ENCODE measurements at places on chromosomes 2 and 18.

- no peak for DNase-seq
These were observed 120.3 kb upstream of the ACAA2 start for GRCh38 chr18:49933530-49934128.

DNA sequence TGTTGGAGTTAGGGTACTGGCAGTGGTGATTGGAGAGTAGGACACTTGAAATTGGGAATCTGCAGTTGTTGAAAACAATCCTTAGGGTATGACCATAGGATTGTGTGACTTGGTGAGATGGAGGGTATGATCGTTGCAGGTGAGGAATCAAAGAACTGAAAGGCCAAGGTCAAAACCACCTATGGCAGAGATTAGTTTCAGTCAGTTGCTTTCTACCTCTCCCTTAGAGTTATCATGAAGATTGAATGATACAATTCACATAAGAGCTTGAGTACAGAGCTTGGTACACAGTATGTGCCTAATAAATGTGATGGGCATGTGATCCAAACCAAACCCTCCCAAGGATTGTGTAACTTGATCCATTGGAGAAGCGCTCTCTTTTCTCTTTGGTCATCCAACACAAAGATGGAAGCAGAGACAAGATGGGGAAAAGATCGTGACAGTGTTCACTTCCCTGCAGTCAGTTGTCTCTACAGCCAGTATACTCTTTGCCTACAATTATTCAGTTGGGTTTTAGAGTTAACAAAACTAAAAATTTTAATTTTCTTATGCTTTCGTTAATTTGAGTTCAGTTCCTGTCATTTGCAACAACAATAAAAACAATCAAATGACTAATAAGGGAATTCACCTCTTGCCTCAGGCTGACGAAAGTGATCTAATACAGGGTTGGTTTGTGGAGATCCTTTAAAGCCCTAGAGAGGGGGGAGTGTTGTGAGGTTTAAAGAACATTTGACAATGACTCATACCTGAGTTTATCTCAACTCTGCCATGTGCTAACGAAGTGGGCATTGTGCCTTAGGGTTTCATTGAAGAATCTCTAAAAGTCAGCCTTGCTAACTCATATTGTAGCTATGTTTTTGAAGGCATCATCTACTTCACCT lies 14.8 kb upstream of the SMAD2 start:
- peak; percentile 64 for DNase-seq

DNA sequence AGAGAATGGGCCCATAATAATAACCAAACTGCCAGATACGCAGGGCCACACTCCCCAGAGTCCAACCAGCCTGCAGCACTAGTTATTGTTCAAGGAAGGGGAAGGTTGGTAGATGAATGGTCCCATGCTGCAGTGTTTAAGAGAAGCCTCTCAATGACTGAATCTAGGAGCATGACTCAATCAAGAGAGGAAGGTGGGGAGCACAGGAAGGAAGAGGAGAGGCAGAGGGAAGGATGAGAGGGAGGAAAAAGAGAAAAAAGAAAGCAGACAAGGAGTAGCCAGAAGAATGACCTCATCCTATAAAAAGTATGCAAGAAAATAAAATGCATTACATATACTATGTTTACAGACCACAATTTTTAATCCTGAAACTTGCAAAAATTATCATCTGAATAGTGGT lies 174.5 kb downstream of the TCF4 start:
- DNase-seq: no peak

- no peak for DNase-seq
These were observed 222.3 kb downstream of the HDAC4 start for GRCh38 chr2:239178484-239178883.

DNA sequence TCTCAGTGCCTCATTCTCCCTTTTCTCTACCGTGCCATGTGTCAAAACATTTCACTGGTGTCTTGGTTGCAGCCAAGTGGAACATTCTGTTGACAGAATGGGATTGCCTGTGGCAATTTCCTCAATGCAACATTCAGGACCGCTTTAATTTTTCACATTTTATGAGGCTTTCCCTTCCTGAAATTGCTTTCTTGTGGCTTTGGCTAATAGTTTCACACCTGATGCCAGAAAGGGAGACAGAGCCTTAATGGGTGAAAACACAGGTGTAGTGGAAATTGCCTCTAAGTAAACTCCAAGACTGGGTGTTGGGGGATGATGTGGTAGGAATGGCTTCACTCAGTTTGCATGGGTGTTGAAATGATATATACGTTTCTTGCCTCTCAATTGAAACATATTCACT lies 278.3 kb downstream of the TSN start:
- DNase-seq: no peak

DNA sequence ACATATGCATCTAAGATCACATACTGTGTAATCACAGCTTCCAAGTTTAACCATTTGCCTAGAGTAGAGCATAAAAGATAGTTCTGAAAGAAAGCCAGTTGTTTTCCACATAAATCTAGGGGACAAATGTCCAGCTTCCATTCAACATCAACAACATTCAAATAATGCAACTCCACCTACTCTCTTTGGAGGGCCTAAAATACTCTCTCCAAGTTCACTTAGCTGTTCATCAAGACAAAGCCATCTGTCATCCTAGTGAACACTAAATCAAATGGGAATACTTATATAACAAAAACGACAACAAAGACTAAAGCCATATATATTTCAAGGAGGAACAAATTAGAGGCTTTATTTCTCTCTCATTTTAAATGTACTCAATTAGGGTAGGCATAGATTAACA lies 221.5 kb upstream of the CDH2 start:
- DNase-seq: no peak

DNA sequence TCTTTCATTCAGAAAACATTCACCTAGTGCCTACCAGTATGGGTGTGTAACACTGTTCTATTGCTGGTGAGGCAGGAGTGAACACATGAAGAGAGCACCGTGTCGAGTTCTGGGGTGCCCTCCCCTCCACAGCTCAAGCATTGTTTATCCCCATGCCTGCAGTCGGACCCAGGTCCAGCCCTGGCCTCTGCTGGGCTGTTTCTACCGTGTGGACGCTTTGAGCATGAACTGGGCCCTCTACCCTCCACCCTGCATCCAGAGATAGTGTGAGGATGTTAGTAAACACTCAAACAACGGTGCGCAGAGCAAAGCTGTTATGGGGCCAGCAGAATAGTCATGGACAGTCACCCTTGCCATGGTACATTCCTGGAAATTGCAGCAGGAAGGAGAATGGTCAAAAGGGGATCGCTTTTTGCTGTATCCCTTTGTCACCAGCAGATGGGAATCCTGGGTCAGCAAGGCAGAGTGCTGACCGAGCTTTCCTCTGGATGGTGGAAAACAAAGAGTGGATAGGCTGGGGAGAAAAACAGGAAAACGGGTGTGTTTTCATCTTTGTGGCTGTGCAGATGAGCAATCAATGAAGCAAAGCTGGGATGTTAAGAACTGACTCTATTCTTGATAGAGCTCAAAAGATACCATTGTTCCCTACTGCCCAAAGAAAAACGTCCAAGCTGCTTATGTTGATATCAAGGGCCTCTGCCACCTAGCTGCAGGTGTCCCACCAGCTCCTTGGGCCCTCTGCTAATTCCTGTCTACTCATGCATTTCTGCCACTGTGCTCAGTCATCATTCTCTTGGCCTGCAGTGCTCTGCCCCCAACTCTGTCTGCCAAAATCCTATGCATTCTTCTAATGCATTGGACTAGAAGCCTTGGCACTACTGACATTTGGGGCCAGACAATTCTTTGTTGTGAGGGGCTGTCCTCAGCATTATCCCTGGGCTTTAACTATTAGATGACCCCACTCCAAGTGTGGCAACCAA lies 38.7 kb downstream of the REEP1 start:
- no peak for DNase-seq

DNA sequence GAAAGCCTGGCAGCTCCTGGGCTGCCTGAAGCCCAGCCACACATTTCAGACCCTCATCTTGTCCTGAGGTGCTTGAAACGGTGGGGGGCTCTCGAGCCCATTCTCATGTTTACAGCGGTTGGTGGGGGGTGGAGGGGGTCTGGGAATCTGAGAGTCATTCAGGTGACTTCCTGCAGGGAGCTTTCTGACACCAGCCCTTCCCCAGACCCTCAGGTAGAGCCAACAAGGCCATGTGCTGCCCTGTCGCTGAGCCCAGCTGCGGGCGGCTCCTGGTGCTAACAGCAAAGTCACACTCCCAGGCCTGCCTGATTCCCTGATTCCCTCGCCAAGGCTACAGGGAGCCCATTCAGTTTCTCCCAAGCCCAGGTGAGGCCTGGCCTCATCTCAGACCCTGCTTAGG lies 324.9 kb upstream of the MEX3C start:
- no peak for DNase-seq

GRCh38 chr2:234796045-234796591 lies 155.7 kb upstream of the SH3BP4 start:
- no peak for DNase-seq

DNA sequence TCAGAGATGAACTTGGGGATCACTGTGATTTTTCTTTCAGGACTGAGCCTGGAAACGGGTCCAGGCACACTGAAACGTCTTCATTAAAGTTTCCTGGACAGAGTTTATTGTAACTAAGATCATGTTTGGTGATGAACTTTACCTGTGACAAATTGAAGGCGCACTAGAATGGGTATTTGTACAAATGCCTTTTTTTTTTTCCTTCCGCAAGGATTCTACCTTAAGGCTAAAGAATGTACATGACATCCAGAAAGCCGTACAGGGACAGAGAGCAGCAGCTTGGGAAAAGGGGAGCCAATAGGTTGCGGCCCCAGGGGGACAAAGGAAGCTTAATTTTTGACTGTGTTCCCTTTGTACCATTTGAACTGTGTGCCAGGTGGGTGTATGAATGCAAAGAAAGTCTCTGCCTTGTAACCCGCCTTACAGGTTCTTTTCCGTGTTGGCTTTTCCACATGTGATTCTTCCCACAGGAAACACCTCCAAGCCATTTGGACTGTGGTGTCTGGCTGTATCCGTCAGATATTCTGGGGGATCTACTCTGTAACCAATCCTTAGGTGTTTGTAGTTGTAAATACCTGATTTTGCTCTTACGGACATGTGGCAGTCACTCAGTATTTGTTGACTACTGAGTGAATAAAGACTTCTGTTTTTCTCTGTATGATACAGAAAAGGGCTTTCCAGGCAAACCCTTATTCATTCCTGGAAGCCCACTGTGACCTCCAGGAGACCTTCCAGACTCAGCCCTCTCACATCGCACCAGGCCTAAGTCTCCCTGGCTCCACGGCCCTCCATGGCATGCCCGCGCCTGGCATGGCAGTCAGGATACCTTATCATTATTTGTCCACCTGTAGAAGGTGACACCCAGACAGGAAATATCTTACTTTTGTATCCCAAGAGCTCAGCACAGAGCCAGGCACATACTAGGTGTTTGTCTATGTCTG lies 1.1 kb downstream of the LRRFIP1 start:
- no peak for DNase-seq

- no peak for DNase-seq
These were observed 13.3 kb upstream of the RAB17 start for GRCh38 chr2:237603718-237604362.

DNA sequence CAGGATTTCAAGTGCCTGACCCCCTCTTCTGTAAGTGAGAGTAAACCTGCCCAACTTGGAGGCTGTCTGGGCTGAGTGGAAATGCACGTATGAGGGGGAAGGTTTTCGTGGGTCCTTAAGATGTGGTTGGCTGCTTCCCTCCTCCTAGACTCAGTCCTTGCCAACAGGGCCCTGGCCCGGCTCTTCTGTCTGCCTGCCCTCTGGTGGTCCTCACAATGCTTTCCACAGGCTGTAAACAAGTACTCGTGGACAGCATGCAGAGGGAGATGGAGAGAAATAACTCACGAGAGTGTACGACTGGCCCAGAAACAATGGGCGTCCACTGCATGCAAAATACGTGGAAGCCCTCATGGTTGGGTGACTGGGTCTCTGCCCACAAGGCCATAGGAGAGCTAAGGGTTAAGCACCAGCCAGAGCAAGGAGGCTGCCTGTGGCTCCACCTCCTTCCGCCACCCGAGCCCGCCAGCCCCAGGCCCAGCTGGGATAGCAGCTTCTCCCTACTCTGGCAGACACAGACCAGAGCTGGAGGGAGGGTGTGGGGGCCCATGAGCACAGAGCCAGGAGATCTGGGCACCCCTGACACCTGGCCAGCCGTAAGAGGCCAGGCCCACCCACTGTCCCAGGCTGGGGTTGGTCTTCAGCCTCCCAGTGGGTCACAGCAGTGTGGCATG lies 17.0 kb upstream of the ARHGEF4 start:
- DNase-seq: no peak

DNA sequence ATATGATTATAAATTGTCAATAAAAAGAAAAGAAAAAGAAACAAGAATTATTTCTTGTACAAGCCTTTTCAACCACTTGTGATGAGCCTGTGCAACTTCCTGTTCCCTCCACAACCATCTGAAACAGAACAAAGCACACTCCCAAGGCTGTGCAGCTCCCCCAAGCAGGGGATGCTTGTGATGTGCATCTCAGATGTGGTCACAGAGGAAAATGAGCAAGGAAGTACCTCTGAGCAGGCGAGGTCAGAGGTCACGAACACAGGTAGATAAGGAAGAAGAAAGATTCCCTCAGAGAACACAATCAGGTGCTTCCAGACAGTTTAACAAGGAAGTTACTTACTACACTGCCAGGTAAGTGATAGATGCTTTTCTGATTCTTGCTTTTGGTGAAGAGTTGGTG lies 274.8 kb upstream of the SLC39A10 start:
- no peak for DNase-seq

GRCh38 chr2:42368817-42369531 lies 8.0 kb upstream of the COX7A2L start:
- no peak for DNase-seq

DNA sequence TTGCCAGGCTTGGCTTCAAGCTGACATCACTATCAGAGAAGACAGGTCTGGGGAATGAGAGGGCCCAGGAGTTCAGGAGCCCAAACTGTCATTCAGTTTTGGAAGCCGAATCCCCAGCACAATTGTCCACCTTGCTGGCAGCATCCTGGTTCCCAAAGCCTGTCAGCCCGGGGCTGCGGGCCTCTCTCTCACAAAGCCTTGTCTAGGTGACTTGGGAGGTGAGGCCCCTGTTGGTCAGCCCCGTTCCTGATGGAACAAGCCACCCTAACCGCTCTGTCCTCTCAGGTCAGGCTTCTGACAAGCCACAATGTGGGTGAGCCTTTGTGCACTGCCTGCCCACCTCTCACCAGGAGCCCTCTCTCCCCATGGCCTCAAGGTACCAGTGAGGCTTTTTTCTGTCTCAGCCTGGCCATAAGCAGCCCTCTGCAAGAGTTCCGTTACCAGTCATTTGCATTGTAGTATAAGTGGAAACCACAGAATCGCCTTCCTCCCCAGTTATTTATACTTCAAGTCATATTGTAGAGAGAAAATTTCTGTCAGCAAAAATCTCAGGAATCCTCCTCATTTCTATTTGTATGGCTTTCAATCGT lies 100.6 kb downstream of the MSH2 start:
- no peak for DNase-seq

All from hematopoietic multipotent progenitor cell treated with erythropoietin and hydrocortisone succinate and interleukin-3 and kit ligand, for 8 days (in vitro differentiated cells).